ENCODE measurements at places on chromosomes 2 and 18.

DNA sequence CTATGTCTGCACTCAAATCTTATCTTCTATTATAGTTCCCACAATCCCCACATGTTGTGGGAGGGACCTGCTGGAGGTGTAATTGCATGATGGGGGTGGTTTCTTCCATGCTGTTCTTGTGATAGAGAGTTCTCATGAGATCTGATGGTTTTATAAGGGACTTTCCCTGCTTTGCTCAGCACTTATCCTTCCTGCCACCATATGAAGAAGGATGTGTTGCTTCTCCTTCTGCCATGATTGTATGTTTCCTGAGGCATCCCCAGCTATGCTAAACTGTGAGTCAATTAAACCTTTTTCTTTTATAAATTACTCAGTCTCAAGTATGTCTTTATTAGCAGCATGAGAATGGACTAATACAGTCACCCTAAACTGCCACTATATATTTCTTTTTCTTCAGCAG lies 79.1 kb downstream of the SH3YL1 start:
- DNase-seq, result no peak

- DNase-seq, result no peak
Measured at GRCh38 chr18:57797209-57797651, 5.9 kb downstream of the ATP8B1 start.

GRCh38 chr18:75533950-75534349 lies 106.4 kb upstream of the SMIM21 start:
- peak; percentile 5 for DNase-seq

GRCh38 chr2:2824588-2824987 lies 493.5 kb upstream of the MYT1L start:
- DNase-seq, result no peak

- no peak for DNase-seq
Measured at GRCh38 chr18:79241755-79242154, 154.0 kb upstream of the NFATC1 start.

DNA sequence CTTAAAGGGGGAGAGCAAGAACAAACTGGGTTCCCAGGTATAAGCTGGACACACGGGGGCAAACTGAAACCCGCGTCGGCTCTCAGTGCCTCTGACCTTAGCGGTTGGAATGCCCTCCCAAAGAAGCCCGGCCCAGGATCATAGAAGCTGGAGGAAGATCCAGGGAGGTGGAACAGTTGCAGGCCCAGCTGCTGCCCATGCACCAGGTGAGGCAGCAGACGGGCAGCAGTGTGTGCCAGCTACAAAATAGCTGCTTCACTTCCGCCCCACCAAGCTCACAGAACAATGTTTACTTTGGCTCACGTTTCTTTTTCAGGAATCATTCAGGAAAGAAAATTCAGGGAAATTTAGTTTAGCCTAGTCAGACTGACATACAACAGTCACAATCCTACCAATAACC lies 3.9 kb upstream of the ERMN start:
- no peak for DNase-seq

DNA sequence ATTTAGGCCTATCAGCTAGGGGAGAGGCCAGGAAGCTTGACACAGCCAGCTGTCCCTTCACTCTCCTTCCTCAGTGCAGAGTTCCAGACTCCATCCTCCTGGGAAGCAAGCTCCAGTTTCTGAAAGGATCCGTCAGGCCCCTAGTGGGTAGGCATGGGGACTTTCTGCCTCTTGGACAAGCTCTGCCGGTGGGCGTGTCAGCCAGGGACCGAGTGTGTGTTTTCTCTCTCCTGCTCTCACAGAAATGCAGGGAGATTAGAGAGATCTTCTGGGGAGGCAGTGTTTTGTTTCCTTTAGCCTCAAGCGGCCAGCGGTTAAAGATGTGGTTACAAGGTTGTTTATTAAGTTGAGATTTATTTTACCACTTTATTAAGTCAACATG lies 29.9 kb upstream of the OTOS start:
- no peak for DNase-seq

DNA sequence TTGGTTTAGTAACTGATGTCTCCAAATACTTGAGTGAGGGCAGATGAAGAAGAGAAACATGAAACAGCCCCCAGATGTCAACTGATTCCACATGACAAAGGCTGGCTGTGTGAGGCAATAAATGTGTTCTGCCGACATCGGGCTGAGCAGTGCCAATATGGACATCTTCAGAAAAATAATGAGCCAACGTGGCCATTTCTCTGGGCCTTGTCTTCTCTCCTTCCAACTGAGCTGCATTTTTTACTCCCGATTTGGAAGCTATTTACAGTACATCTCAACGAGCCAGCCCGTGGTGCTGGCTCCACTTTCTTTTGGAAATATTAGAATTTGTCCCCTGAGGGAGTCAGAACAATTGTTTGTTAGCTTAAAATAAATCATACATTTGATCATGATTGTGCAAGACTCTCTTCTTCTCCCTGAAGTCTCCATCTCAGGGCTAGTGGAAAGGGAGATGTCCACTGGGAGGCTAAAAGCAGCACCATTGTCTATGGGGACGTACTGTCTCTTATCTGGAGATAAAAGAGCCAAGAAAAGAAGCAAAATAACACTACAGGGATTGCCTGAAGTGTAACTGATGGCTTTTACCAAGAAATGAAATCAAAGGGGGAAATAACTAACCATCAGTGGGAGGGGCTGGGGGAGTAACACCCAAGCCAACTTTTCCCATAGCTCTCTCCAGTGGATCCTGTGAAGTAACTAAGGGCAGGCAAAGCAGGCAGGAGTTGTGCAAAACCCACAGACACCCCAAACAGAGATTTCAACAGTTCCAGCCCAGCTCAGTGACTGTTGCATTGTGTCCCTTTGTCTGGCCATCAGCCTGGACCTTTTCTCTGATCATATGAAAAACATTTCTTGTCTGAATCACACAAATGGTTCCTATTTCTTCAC lies 114.8 kb downstream of the RDH14 start:
- DNase-seq, result no peak

- DNase-seq, result no peak
Measured at GRCh38 chr2:209956271-209956670, 46.2 kb upstream of the RPE start.

- DNase-seq, result no peak
Measured at GRCh38 chr2:101843471-101843870, 146.0 kb downstream of the MAP4K4 start.

- peak; percentile 63 for DNase-seq
Measured at GRCh38 chr2:191030521-191031154, 16.7 kb upstream of the STAT1 start.

DNA sequence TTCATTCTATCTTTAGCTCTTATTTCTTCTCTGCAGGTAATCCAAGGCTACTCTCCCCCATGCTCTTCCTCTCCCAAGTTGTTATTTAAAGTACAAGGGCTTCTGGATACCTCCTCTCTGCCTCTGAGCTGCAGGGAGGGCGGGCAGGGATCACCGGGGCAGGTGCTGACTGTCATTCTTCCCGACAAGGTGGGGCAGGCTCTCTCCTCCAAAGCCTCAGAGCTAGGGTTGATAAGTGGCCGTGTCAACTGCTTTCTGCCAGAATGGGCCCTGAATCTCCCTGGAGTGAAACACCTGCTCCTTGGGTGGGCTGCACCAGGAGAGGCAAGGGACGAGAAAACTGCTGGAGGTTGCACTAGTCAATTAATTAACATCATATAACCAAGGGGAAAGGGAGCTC lies 250.3 kb downstream of the SLC4A3 start:
- no peak for DNase-seq

GRCh38 chr2:159614534-159615366 lies 1.6 kb downstream of the BAZ2B start:
- DNase-seq, result no peak

GRCh38 chr2:36489281-36489680 lies 108.7 kb downstream of the FEZ2 start:
- peak; percentile 84 for DNase-seq

GRCh38 chr18:57970356-57971095 lies 73.5 kb upstream of the NEDD4L start:
- DNase-seq, result no peak

DNA sequence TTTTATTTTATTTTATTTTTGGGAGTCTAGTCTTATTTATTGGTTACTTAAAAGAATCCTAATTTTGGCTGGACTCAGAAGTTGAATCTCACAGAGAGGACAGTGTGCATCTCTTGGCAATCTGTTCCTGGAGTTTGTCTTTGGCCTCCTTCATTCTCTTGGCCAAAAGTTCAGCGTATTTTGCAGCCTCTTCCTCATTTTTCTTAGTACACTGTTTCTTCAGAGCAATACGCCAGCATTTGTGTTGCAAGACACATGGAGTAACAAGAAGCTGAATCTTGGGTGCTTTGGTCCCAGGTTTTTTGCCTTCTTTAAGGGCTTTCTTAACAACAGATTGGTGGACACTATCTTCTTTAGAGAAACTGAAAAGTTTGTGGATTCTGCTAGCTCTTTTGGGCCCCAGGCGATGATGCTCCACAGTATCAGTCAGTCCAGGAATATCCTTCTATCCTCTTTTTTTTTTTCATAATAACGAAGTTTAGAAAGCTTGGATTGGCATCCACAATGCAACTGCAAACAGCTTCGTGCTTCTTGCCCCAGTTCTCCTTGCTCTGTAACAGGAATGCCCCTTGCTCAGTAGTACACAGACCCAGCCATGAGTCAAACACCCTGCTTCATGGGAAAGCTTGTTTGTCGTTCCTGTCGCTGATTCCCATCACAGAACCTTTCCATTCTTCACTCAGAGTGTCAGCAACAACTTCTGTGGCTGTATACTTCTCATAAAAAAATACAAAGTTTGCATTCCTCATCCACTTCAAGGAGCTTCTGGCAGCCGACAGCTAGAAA lies 34.8 kb upstream of the RFX8 start:
- no peak for DNase-seq

- no peak for DNase-seq
Measured at GRCh38 chr2:84640411-84640810, 124.1 kb downstream of the DNAH6 start.

GRCh38 chr18:23812546-23813440 lies 123.5 kb downstream of the LAMA3 start:
- peak; percentile 45 for DNase-seq

DNA sequence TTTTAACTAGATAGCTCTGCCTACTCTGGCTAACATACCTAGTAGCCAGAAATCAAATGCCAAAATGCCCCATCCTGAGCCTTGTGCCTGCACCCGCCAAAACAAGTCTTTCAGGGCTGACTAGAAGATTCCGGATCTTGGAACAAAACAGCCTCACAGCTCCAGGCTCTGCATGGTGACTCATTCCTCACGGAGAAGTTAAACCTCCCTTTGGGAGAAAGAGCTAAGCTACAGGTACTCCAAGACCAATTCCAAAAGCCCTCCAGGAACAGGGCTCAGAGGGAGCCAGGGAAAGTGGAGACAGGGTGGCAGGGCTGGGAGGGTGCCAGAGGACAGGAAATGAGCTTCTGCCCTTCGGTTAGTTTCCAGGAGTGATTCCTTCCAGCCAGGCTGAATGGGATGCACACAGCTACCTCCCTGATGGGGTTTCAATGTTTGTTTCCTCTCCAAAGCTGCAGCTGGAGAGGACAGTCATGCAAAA lies 295.6 kb downstream of the TNS1 start:
- DNase-seq, result peak; percentile 32

DNA sequence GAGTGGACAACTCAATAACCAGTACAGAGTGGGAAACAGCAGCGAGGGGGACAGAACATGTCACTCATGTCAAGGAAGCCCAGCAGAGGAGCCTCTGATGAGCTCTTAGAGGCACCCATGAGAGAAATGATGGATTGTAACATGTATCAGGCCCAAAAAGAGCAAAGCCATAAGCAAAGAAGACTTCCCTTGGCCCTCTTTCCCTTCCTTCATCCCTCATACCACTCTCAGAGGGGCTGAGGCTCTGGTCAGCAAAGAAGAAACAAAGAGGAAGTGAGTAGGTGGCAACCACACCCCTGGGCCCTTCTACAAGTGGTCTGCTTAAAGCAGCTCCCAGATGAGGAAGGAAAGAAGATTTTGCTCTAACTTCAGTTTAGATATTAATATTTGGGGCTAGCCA lies 112.8 kb downstream of the CDC42EP3 start:
- DNase-seq, result no peak

DNA sequence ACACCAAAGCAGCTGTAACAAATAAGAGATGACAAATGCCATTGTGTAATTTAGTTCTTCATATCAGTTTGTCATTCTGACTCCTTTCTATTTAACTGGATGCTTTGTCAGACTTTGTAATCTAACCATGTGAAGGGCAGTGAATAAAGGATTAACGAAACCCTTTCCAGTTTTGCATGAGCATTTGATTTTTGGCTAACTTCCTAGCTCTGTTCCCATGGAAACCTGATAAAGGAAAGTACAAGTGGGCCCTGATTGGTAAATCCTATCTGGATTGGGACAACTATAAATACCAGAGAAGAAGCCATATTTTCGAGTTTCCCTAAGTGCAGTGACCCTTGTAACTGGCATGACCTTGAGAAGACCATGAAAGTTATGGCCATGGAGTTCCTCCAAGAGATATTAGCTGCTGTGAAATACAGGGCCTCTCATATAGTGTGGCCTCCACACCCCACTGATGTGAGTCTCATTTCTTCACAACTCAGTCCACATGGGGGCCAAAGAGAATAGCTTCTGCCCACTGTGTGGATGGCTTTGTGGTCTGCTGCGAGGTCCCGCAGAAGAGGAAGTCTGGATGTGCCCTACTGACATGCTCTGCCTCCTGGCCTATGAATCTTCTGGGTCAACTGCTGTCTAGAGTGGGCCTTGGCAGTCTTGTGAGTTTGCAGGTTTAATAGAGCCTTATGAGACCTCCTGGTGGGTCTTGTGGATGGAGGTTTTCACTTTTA lies 38.2 kb upstream of the CYP1B1 start:
- DNase-seq, result no peak

DNA sequence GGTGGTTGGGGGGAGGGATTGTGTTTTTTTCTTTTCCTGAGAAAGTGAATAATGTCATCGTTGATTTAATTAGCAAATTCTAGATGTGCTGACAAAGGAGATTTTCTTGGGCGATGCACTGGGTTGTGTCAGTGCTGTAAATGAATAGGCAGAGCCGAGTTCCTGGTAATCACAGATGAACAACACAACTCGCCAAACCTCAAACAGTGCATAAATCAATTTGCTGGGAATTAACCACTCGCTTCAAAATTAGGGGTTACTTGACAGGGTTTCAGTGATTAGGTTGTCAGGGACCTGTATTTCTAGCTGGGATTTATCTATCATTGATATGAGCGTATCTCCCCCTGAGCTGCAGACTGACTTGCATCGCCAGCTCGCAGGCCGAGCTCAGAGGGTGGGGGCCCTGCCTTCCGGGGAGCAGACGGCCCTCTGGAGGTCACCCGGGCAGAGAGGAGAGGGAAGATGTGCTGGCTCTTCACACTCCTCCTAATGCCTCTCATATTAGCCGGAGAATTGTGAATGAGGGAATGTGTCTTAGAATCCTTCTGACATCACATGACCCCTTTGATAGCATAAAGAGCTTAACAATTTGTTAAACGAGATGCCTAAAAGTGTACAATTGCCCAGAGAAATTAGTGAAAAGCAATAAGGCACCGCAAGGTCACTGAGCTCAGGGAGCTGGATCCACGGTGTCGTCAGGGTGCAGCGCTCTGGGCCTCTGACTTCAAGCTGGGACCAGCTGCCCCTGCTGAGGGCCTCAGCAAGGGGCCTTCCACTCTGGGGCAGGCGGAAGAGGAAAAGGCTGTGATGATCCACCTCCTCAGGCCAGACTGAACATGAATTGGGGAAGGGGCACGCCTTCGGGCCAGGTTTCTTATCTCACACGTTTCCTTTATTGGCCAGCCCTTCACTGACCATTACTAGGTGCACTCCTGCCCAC lies 48.9 kb downstream of the SMIM21 start:
- DNase-seq, result no peak

- no peak for DNase-seq
Measured at GRCh38 chr18:22556222-22557167, 138.8 kb upstream of the CTAGE1 start.

GRCh38 chr18:23938043-23938756 lies 76.4 kb upstream of the TTC39C start:
- no peak for DNase-seq

GRCh38 chr2:45913539-45913938 lies 262.1 kb downstream of the PRKCE start:
- DNase-seq, result no peak

- DNase-seq, result no peak
Measured at GRCh38 chr2:96875498-96876268, 5.8 kb upstream of the SEMA4C start.

Data from mesenchymal stem cell (in vitro differentiated cells and primary cell).